Omental fat pad (tissue), 4 donors: ENCODE measurements at places on chromosomes 7 and 10.

DNA sequence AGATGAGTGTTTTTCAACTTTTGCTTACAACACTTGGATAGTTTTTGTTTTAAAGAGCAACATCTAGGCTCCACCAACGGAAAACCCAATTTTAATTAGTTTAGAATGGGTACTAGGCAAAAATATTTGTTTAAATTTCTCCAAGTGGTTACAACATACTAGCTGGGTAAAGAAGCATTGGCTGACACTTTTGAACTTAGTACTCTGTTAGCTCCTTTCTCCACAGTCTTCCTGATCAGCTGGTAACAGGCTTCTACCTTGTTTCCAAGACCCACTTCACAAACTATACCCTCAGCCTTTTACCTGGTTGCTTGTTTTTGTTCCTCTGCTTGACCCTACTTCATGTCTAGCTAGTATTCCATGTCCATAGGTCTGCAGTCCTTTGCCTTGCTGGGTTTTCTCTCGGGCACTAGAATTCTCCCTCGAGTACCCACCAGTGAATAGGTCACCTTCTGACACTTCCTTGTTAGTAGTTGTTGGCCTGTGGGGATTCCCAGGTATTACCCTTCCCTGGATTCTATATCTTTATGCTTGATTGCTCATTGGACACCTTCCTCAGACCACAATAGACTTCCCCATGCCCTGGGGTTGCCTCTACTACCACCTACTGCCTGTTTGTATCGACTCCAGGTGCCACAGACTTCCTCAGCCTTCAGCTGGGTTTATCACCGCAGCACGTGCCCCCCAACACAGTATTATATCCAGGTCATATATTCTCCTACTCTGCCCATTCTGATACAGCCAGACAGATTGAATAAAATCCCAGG lies 42.0 kb downstream of the PRPS1L1 start:
- no peak for DNase-seq

DNA sequence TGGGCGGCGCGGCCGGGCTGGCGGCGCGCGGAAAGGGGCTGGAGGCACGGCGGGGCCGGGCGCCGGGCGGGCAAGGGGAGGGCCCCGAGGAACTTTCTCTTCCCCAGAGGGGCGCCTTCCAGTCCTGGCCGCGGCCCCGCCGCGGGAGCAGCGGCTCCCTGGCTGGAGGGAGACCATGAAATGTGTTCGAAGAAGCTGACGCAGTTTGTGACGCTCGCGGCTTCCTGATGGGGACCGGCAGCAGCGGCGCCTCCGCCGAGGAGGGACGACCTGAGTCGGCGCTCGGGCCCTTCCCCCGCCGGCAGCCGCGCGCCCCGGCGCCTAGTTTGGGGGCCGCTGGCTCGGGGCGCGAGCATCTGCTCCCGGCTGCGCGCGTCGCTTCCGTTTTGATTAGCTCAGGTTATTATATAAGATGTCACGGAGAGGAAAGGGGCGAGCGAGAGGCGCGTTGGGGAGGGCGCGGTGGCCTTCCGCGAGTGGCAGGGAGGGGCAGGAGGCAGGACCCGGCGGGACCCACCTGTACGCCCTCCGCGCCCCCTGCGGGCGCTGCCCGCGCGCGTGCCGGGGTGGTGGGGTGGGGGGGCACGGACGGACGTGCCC lies 57.1 kb upstream of the PCGF5 start:
- no peak for DNase-seq

DNA sequence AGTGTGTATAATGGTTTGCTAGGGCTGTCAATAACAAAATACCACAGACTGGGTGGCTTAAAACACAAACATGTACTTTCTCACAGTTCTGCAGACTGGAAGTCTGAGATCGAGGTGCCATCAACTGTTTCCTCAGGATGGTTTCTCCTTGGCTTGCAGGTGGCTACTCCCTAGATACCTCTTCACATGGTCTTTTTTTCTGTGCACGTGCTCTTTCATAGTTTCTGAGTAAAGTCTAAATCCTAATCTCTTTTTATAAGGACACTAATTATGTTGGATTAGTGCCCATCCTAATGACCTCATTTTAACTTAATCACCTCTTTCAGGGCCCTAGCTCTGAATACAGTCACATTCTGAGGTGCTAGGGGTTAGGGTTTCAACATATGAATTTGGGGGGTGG lies 65.9 kb downstream of the AMPH start:
- DNase-seq = no peak

GRCh38 chr10:76319661-76320060 lies 888.2 kb downstream of the LRMDA start:
- no peak for DNase-seq

DNA sequence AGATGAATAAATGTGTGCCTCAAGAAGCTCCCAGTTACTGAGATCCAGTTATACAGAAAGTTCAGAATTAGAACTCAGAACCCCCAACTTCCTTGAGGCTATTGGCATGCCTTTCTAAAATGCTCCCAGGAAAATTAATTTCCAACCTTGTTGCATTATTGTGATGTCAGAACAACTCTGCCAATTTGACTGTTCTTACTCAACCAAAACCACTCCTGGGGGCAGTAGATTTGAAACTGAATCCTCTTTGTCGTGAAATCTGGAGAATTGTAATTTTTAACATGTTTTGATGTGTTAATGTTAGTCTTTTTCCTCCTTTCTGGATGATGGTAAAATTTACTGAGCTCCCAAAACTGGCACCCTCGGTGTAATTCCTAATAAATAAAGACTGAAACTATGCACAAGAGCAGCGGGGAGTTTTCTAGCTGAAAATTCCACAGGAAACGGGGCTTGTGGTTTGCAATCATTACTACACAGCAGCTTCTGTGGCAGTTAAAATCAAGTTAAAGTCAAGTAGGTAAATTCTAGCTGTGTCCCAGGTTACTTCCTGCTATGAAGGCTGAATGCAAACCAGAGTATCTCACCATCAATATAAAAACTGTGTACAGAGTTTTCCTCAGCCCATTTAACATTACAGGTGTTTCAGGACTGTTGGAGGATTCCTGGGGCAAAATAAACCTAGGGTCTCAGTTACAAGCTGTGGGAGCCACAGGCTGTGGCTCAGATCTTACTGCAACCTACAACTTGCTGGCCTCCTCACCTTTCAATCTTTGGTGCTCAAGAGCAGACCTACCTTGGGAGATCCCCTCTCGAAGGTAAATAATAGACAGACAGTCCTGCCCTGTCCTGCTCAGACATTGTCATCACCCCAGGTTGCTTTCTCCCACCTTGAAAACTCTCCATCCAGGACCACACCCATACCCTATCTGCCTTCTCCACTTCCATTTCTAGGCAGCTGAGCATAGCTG lies 156.3 kb upstream of the KMT2E start:
- DNase-seq = no peak

DNA sequence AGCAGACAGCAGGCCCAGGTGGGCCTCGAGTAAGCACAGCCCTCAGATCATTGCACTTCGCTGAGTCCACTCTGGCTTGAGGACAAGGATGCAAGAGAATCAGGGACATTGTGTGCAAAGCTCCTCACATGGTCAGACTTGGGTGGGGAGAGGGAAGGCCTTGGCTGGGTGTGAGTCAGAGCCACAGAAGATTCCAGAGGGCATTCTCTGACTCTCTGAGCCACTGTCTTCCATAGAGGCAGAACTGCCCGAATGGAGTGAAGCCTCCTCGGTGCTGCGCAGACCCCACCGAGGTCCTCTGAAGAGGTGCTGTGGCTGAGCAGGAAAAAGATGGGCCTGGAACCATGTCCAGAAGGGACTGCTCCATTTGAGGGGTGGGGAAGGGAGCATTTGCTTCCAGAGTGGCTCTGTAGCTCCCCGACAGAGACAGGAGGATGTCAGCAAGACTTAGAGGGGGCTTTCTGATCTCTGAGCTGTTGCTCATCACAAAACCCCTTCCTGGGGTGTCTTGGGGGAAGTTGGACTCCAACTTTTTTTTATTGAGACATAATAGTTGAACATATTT lies 120.8 kb downstream of the PTPN20 start:
- no peak for DNase-seq

DNA sequence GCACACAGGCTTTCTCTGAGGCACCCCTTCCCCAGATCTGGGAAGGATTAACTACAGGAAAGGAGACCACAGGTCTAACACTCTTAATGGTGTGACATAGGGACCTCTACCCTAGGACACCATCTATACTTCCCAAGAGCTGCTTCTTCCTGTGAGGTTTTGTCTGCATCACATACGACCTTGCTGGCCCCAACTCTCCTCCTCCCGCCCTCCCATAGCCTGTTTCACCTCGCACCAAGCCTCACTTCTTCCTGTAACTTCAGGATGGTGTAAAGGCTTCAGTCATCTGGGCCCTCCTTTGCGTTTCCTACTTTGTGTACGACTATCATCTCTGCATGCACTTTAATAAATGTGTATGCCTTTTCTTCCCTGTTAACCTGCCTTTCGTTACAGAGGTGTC lies 274.3 kb downstream of the KLF6 start:
- DNase-seq = no peak

GRCh38 chr10:54125098-54125747 lies 675.8 kb downstream of the PCDH15 start:
- no peak for DNase-seq

DNA sequence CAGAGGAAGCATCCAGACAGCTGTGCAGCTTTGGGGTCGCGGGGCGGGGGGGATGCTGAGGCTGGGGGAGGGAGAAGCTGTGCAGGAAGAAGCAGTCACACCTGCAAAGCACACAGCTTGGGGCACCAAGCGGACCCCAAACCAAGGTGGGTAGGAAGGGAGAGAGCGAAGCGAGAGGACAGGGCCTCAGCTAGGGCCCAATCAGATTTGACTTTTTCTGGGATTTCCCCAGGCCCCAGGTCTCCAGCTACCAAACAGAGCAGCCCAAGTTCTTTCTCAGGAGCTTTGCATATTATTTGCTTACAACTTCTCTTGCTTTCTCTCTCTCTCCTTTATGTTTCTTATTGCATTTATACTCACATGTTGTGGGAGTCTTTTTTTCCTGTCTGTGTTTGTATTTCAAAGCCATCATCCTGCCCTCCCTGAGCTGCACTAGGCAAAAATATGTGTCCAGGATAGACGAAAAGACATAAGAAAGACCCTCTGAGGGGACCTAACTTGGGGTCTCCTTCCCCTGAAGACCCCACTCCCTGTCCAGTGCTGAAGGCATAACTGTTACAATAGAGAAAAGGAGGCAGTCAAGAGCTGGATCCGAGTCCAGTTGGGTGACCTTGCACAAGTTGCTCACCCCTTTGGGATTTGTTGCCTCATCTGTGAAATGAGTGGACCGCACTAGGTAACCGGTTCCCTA lies 50.6 kb upstream of the SMNDC1 start:
- DNase-seq = no peak

GRCh38 chr10:103540722-103541121 lies 47.2 kb downstream of the NEURL1 start:
- DNase-seq = no peak

DNA sequence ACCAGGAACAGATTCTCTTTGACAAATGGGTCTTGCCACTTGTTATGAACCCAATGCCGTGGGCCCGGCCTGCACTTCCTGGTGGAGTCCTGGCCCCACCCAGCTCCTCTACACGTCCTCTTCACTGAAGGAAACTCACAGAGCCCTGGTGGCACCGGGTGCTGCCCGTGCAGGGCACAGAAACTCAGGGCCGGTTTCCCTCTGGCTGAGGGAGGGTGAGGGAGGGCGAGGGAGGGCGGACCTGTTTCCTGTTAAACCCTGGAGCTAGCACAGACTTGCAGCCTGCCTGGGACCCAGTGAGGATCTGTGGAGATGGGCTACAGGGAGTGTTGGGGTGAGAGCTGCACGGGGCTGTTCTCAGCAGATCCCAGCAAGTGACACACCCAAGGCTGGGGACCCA lies 596.3 kb downstream of the PTPRN2 start:
- DNase-seq = no peak

DNA sequence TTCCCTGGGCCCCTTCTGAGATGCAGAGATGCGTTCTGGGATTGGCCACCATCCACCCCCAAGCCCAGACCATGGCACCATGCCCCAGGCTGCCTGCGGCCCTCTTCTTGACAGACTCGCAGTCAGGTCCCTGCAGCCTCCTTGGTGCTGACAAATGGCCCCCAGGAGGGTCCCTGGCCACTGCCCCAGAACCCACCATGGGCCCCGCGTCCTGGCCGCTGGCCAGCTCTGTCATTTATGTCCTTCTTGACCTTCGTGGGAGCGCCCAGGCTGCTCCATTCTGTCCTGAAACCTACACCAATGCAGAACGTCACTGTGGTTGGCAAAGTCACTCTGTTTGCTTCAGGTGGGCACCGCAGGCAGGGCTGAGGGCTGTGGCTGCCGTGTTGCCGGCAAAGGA lies 39.5 kb upstream of the SLC29A4 start:
- no peak for DNase-seq

DNA sequence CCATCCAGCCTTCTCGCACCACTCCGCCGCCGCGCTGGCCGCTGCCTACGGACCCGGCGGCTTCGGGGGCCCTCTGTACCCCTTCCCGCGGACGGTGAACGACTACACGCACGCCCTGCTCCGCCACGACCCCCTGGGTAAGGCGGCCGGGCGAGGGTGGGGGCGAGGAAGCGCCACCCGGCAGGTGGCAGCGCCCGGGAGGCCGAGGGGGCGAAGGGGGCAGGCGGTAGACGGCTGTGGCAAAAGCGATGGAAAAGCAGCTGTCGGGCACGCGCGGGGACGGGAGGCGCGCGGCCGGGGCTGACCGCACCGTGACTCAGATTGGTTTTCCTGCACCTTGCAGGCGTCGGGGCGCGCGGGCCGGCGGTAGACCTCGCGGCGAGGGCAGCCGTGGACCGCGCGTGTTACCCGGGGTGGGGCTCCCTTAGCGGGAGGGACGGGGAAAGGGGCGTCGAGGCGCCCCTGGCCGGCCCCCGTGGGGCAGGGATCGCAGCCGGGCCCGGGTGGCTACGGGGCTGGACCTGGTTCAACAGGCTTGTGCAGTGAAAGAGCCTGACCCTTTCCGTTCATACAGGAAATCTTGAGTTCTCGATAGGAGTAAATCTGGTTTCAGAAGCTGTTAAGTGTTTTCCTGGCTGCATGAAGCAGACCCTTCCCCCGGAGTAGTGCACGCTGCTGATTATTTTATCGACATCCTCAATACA lies 608 bp downstream of the HHEX start:
- no peak for DNase-seq

DNA sequence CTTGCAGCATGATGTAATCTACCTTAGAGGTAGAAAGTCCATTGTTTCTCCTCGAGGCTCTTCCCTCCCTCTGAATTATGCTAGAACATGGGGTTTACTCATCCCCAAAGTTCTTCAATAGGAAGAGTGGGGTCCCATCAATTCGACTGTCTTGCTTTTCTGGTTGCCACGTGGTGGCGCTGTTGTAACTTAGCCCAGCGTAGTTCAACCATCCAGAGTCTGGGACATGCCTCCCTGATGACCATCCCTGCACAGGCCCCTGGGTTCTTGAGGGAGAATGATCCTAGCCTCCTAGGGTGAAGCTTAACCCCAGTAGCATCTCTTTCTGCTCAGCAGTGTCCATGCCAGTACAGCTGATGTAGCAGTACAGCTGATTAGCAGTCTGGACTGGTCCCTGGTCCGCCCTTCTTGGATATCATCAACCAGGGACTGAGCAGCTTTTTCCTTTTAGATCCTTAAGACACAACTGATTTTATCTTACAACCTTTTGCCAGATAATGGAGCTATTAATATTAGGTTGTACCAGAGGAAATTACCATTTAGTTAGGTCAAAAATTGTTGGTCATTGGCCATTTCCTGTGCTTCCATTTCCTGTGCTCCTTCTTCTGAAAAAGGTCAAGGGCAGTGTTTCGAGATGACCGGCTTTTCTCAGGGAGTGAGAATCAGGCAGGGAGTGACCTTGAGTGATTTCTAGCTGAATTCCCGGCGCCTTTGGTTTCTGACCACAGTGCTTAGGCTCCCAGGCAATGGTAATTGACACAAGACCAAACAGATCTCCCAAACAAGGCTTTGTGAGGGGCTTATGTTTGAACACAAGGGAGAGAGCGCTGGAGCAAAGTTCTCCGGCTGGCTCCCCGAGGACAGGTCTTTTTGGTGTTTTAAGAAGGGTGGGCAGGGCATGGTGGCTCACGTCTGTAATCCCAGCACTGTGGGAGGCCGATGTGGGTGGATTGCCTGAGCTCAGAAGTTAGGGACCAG lies 65.4 kb downstream of the TACC2 start:
- DNase-seq = peak; percentile 30
